8988T (cell line): ENCODE measurements at places on chromosomes 12 and 14.

DNA sequence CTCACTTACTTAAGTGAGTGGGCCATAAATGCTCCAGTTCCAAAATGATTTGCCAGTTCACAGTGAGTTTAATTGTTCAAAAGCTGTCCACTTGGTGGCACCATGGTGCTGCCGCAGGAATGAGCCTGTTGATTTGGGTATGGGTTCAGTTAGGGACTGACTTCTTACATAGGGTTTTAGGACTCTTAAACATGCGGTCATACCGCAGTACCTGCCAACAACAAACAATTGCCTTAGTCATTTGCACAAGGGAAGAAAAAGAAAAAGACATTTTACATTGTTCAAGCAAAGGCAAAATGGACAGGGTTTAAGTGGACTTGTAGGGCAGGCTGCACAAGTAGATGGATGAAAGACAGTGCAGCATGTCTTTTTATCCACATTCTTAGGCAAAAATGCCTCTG lies 80.0 kb upstream of the DBX2 start:
- no peak for DNase-seq

- no peak for DNase-seq
Observed at GRCh38 chr12:124734224-124734788, 129.4 kb downstream of the SCARB1 start.

GRCh38 chr14:75119056-75119455 lies 7.8 kb downstream of the NEK9 start:
- no peak for DNase-seq

DNA sequence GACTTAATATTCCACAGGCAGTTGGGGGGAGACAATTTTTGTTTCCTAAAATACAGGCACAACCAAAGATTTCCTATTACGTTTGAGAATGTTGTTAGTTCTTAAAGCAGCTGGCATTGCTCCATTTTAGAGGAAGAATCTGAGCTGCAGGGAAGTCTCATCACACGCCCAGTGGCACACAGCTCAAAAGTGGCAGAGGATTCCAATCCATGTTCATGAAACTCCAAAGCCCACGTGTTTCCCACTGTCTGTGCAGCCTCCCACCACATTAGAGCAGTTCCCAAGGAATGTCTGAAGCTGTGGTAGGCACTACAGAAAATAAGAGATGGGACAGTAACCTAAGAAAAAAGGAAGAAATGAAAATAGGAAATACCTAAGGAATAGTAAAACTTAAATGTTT lies 6.1 kb upstream of the IL26 start:
- no peak for DNase-seq

GRCh38 chr14:65957631-65958205 lies 528.5 kb upstream of the CCDC196 start:
- DNase-seq = no peak

DNA sequence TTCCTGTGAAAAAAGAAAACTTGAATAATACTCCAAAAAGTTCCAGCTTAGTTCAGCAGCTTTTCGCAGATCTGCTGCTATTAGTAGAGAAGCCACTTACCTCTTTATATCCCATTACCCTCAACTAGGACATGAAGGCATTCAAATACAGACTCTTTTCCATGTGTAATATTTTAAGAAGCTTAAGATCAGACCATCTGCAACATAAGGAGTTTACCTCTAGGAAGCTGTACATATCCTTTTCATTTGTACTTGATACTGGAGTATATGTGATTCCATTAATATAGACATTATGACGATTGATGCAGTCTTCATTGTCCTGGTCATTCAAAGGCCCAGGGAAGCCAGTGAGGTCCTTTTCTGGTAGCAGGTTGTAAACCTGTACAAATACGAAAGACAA lies 20.4 kb downstream of the A2M start:
- no peak for DNase-seq

DNA sequence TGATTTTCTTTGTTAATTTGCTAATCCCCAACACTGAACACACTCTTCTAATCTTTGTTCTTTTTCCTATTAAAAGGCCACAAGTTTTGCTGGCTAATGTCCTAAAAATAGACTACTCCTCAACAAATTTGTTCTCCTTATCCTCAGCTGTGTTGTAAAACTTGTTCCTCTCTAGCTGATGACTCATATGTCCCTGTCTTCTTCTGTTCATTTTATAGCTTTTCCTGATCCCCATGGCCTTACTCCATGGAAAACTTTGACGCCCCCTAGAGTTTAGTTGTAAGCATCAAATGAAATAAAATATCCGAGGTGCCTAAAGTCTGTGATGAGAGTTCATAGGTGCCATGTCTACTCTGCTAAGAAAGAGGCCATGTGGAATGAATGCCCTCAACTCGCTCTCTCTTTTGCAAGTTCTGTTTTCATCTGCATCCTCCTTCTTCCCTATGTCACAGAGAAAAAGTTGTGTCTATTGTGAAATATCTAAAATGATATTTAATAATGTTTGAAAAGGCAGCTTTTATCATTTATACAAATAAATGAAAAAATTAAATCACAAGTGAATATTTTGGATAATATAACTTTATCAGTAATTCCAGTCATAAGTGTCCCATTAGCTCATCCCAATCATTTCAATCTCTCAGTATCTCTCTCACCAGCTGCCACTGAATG lies 237.9 kb downstream of the IPO8 start:
- peak; percentile 17 for DNase-seq

DNA sequence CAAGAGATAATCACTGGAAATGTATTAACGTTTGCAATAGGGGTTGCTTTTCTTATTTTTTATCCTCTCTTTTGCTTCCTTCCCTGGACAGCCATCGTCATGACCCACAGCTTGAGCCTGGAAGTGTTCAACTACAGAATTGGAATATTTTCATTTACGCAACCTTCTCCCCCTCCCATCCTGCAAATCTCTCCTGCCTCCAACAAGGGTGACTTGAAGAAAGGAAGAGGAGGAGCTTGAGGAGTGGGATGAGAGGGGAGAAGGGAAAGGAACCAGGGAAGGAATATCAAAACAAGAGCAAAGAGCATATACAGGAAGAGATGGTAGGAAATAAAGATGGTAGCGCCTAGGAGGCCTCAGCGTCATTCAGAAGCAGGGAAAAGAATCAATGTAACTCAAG lies 1.6 kb upstream of the MANSC4 start:
- DNase-seq = no peak

DNA sequence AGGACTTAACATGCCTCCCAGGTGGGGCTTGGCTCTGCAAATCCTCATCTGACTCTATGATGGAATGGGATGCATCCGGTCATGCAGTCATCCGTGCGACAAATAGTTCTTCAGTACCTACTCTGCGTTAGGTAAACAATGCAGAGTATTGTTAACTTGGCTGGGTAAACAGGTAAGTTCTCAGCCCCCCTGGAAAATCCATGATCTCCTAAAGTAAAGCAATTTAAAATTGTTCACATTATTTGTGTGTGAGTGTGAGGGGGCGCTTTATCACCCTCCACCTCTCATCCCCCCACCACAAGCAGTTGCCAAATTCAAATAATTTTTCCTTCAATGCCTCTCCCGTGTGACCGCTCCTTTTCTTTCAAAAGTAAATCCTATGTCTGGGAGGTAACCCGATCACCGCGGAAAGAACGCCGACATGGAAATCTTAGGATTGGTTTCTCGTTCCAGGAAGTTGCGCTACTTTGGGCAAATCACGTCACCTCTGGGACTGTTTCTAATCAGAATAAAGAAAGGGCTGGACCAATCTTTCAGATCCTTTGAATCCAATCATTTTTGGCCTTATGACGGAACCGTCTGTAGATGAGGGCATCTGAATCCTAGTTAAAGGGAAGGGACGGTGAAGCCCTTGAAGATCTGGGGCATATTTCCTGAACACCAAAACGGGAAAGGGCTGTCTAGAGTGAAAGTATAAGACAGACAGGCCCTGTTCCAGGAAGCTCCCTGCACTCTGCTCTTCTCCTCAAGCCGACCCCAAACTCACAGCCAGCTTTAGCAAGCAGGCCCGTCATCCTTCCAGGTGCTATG lies 44.0 kb upstream of the SINHCAF start:
- DNase-seq = no peak

DNA sequence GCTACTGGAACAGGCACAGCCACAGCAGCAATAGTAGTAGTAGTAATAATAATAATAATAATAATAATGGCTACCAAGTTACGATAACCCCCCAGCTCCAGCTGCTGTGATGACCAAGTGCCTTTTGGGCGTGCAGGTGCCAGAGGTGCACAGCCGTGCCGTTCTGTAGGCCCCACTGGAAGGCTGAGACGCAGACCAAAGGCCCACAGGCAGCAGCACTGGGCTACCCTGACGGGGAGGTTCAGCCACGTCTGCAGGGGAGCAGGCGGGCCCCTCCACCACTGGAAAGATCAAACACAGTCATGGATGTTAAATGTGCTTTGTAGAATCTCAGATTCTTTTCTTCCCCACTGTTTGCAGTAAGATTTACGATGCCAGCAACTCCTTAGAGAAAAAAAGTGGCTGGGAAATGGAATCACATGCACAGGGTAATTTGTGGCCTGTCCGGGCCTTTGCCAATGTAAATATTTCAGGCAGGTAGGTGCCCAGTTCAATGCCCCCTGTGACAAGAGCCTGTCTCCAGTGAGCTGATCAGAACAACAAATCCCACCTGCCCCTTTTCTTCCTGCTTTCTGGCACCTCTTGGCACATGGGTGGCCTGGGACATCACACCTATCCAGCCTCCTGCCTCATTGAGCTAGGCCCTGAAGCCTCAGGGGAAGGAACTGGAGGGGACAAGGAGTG lies 32.6 kb downstream of the CCDC85C start:
- no peak for DNase-seq
